ENCODE measurements at places on chromosomes 2 and 18. TPM values are rescaled to one million over a fixed set of nuclear protein-coding genes. Genes with fewer than 3 reads are reported as not detected.

DNA sequence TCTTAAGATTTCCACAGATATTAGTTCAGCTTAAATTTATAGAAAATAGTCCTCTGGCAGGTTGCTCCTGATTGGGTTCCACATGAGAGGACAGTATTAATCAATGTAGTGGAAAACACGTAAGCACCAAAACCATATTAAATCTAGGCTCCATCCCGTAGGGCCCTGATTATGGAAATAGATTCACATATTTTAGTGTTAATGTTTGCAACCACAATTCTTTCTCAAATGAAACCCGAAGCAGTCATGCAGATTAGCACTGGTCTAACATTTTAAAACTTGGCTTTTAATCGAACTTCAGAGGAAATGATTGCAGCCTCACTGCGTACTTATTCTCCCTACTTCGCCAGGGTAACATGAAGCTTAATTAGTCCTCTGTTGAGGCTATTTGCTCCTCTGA, 60.9 kb downstream of the METTL4 start:
- no peak for DNase-seq

Gene NDC80
- 2.6 TPM for total RNA-seq

DNA sequence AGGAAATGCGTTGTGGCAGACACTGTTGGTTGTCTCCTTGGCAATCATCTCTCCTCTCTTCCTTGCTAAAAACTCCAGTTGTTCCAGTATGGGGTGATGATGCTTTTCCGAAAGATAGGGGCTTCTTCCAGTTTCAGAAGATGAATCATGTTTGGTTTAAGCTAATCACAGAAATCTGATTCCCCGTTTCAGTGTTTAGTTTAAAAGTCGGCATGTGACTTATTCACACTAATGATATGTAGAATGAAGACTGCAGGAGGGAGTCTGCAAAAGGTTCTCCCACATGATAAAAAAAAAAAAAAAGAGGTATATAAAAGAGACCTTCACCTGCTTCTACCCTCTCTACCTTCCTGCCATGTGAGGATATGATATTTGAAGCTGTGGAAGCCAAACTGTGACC, 239.0 kb upstream of the SIX2 start:
- no peak for DNase-seq

GRCh38 chr2:149205143-149205542, 125.2 kb upstream of the LYPD6 start:
- DNase-seq, result no peak

Gene SP5
- not detected for total RNA-seq

DNA sequence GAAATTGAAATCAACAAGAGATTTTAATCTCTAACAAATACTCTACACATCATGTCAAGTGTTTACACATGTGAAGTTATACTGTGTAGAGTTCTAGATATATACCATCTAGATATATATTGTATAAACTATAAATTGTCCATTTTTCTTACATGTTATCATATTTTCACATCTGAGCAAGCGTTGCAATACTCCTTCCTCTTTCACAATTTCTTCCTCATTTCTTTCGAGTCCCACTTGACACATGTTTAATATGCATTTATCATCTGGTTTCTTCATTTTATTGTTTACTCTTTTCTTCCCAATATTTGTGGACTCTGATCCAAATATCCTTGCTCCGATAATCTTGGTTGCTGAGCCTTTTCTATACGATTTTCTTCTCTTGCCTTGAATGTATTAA, 50.2 kb downstream of the UNC80 start:
- DNase-seq, result no peak

Gene PROM2
- total RNA-seq, result 0.12 TPM

Data from activated B cell treated with CpG ODN at 0.5 μM for 24 hours (primary cell).